ENCODE measurements at places on chromosomes 12 and 14.

DNA sequence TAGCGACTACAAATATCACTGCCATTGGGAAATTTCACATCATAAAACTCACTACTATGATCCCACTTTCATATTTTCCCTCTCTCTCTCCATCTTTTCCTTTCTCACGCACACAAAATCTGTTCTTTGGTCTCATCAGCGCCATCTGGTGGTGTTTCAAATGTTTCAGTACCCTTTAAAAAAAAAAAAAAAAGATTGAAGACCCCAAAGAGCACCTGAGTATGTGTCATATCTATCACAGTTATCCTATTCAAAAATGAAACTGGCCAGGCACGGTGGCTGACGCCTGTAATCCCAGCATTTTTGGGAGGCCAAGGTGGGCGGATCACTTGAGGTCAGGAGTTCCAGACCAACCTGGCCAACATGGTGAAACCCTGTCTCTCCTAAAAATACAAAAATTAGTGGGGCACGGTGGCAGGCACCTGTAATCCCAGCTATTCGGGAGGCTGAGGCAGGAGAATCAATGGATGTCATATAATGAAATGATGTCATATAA, 72.4 kb downstream of the TTC9 start:
- peak; percentile 48 for DNase-seq

- DNase-seq, result no peak
Measured at GRCh38 chr14:76776428-76777251, 15.4 kb downstream of the VASH1 start.

- DNase-seq, result no peak
Measured at GRCh38 chr14:101456246-101457175, 104.8 kb upstream of the DIO3 start.

GRCh38 chr14:22489244-22489545, 99.8 kb downstream of the DAD1 start:
- no peak for DNase-seq

- DNase-seq, result no peak
Measured at GRCh38 chr14:60226298-60226697, 22.7 kb upstream of the PPM1A start.

DNA sequence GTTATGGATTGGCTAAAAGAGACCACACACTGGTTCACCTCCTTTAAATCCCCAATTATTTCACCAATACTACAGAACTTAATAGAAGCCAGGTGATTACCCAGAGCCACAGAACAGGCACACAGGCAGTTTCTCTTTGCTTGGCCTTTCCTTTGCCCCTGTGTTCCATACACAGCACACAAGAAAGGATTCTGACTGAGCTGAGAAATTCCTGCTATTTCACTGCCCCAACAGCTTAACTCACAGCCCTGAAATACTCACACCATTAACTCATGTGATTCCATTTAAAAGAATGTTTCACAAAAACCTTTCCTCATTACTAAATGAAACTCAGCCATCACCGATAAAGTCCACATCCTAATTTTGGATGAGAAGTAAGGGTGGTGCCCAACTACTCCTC, 133.6 kb downstream of the MED13L start:
- DNase-seq, result no peak

DNA sequence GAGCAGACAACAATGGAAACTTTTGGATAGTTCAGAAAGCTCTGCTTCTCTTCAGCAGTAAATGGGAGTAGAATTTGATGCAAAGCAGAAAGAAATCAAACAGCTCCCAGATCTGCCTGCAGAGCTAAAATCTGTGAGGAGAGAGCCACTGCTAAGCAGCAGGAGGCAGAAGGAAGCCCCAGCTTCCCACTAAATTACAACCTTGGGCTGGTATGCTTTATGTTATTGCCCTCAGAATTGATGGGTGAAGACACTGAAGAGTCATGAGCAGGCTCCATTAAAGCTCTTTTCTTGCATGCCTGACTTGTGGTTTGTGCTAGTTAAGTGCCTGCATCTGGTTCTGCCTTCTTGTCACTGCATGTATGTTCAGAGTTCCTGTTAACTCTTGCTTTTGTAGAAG, 8.4 kb downstream of the ZC2HC1C start:
- no peak for DNase-seq

- no peak for DNase-seq
Measured at GRCh38 chr12:112905451-112906089, 1.2 kb upstream of the OAS1 start.

DNA sequence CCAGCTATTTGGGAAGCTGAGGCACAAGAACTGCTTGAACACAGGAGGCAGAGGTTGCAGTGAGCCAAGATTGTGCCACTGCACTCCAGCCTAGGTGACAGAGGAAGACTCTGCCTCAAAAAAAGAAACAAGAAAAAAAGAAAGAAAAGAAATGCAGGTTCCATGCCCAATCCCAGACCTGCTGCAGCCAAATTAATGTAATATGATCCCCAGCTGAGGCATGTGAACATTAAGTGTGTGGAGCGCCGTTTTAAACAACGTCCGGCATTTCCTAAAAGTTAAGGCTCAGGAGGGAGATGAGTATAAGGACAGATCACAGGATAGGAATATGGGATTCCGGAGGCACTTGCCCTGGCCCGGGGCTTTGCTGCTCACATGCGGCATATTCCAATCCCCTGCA, 162.9 kb downstream of the KSR2 start:
- no peak for DNase-seq

GRCh38 chr14:36835128-36835527, 173.5 kb downstream of the PAX9 start:
- no peak for DNase-seq

- DNase-seq, result no peak
Measured at GRCh38 chr12:57450057-57450456, 5.0 kb upstream of the INHBE start.

DNA sequence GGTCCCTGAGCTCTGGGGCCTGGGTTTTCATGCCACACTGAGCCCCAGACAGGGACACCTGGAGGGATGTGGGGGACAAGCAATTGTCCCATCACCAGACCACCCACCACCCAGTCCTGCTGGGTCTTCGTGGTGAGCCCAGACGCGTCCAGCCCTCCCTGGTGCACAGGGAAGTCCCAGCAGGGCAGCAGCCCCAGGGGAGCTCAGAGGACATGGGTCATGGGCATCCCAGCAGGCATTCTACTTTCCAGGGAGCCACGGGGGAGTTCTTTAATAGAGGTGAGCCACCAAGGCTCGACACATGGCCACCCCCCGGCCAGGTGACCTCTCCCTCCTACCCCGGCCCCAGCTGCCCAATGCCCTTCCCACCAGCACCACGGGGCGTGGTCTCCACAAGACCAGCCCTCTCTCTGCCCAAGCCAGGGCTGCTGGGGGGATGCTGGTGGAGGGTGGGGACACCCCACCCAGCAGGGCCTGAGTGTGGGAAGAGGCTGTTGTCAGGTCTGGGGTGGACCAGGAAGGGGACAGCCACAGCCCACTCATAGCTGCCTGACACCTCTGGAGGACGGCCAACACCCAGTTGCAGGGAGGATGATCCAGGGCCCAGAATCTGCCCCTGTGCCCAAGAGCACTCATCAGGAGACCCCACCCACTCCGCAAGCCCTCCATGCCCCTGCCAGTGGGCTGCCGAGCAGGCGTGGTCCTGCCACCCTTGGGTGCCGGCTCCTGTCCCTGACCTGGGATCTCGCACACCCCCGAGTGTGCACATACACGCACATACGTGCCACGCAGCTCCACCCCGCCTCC, 14.1 kb downstream of the AKT1 start:
- DNase-seq, result no peak

DNA sequence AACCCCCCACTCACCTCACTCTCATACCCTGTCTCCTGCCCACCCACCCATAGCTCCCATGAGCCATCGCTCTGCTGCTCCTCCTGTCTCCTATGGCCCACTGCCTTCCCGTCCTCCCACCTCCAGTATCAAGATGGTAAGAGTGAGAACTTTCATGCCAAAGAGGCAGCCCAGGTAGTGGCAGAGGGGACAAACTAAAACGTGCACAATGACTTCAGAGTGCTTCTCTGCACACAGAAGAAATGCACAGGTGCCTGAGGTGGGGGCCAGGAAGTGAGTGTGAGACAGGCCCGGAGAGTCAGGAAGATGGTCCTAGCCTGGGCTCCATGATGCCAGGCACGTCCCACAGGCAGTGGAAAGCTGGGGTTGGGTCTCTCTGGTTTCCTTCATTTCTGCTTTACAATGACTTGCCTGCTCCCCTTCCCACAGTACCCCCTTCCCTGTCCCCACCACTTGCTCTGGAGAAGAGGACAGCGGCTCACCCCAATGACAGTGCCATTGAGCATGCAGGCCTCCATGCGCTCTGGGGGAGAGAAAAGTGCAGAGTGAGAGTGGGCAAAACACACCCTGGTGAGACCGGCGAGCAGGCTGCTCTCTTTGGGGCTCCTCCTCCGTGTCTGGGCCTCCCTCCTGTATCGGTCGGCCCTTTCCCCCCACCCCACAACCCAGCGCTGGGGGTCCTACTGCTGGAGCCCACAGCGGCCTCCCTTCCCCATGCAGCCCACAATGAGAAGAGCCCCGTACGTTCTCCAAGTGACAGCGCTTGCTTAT, 22.8 kb upstream of the ANO2 start:
- DNase-seq, result no peak

GRCh38 chr12:47942614-47943225, 20.7 kb upstream of the TMEM106C start:
- no peak for DNase-seq

DNA sequence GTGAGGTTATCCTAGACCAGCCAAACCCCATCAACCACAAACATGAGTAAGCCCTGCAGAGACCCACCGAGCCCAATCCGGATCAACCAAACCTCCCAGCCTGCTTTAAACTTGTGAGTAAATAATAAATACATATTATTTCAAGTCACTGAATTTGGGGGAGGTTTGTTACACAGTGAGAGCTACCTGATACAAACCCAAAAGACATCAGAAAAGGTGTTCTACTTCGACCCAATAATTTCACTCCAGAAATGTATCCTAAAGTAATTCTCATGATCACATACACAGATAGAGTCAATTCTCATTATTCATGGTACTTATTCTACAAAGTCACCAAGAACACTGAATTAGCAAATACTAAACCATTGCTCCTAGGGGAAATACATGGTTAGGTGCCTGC, 16.2 kb upstream of the CORO1C start:
- no peak for DNase-seq

DNA sequence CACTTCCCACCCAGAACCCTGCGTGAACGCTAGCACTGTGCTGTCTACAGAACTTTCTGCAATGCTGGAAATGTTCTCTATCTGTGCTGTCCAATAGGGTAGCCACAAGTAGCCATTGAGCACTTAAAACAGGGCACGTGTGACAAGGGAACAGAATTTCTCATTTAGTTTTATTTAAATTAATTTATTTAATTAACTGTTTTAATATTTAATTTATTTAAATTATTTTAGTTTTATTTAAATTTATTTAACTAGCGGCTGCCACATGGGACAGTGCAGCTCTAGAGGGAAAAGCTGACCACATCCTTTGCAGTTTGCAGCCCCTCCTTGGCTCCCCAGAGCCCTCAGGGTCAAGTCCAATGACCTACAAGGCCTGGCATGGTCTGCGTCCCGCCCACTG, 35.0 kb upstream of the CORO1C start:
- no peak for DNase-seq

All from stimulated activated CD4-positive, alpha-beta T cell treated with anti-CD3 and anti-CD28 coated beads, Interleukin-2, amount 100 ng/mL, for 48 hours (primary cell).